ENCODE measurements at places on chromosomes 5 and 9.

GRCh38 chr9:20848490-20848889 is 164.4 kb downstream of the FOCAD start:
- no peak for DNase-seq

DNA sequence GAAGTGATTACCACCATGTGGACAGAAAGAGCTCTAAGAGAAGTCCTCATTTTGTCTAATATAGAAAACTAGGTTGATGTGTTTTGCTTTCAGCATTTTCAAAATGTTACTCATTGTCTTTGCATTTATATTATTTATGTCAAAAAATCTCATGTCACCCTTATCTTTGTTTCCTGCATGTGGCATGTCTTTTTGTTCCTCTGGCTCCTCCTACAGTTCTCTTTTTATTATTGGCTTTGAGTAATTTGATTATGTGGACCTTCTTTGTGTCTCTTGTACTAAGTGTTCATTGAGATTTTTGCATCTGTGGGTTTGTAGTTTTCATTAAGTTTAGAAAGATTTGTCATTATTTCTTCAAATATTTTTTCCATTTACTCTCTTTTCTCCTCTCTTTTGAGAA is 58.8 kb downstream of the GNG10 start:
- no peak for DNase-seq

DNA sequence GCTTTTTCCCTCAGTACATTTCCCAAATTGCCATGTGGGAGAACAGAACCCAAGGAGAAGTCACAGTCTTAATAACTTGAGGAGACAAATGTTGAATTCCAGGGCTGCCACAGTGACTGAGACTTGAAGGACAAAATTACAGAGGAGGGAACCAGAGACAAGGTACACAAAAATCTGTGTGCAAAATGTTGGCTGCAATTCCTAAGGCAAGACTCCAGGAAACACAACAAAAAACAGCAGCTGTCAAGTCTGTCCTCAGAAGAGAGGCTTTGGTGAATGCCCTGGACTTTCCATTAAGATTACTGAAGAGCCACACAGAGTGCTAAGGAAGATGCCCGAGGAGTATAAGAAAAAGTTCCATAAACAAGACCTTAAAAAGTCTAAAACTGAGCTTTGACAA is 21.1 kb downstream of the AP3B1 start:
- DNase-seq, result peak; percentile 62

- no peak for DNase-seq
These were observed 83.3 kb downstream of the ZNF354C start for GRCh38 chr5:179143446-179143845.

- DNase-seq, result no peak
These were observed 581 bp upstream of the C9orf40 start for GRCh38 chr9:74953235-74953751.

Measured in NCI-H446 treated with DMSO at 0.1 percent for 48 hours (cell line).